ENCODE measurements at places on chromosomes 4 and X.

DNA sequence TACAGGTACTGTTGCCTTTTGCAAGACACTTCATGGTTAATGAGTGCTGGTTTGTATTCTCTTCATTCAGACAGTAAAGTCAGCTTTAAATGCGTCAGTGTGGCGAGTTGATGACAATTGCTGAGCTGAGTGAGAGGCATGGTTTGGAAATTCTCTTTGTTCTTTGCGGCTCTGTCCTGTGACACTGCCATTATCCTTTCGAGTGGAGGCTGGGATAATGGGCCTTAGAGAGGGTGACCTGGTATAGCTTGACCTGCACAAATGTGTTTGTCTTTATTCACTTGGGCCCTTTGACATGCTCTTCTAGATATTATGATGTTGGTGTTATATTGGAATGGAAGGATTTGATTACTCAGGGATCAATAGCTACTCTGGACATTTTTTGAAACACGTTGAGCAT, 208.5 kb upstream of the FAT1 start:
- no peak for DNase-seq

DNA sequence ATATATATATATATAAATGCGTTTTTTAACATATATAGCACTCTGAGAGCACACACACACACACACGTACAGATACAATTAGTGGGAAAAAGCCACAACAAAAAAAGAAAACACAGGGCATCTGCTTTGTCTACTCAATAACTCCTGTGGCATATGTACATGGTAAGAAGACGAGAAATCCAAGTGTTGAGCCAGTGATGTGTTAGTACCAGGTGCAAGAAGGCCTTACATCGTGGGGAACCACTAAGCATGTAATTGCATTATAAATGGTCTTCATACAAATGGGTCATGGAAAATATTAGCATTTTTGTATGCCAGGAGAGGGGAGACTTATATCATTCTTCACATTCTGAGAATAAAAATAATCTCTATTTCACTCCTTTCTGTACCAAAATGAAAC, 62.7 kb upstream of the FAM47B start:
- DNase-seq, result no peak

DNA sequence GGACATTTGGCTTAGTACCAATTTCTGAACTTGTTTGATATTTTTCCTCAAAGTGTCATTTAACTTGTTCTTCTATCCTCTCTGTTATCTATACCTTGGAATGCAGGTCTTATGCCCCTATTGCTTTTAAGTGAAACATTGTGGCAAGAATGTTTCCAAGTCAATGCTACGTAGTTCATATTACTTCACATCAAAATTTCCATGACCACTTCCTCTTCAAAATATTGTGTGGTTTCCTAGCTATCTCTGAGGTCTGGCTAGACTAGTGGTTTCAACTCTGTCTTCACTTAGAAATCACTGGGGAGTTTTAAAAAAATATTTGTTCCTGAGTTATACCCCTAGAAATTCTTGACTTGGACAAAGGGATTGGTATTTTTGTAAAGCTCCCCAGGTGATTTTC, 20.2 kb upstream of the RASGEF1B start:
- DNase-seq, result no peak

DNA sequence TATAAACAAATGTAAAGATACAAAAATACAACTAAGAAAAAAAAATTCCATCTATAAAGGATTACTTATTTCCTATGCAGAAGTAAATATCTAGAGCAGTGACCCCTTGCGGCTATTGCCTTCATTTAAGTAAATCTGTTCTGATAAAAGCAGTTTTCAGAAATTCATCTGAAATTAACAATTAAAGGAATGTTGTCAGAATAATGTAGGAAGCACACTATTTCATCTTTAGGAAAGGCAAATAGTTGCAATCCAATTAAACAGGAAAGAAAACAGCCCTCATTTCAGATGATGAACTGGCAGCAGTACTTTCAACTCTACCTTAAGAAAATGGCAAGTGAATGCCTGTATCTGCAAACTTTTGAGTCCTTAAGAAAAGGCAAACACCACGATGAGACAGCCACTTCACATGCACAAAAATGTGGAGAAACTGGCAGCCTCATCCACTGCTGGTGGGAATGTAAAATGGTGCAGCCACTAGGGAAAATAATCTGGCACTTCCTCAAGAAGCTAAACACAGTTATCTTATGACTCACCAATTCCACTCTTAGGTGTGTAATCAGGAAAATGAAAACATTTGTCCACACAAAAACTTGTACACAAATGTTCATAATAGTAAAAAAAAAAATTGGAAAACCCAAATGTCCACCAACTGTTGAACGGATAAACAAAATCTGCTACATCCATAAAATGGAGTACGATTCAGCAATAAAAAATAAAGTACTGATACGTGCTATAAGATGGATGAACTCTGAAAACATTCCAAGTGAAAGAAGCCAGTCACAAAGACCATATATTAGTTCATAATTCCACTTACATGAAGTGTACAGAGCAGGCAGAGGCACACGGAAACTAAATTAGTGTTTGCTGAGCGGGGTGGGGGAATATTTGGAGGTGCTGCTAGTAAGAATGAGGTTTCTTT, 2.0 kb upstream of the THAP9 start:
- no peak for DNase-seq

DNA sequence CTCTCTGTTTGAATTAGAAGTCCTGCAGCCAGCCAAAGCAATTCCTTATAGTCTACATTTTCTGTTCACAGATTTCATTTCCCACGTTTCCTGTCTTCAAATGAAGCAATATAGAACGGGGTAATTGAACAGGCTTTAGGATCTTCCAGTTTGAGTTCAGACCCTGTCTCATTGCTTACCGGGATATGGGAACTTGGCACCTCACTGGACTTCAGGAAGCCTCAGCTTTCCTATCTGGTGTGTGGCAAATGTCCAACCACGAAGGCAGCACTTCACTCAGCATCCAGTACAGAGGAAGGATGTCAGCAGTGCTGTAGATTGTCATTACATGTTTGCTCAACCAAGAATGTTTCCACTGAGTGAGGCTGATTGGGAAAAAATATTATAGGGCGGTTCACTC, 271.1 kb upstream of the ZFP42 start:
- no peak for DNase-seq

GRCh38 chr4:159425737-159426305, 322.9 kb downstream of the RAPGEF2 start:
- DNase-seq, result no peak

DNA sequence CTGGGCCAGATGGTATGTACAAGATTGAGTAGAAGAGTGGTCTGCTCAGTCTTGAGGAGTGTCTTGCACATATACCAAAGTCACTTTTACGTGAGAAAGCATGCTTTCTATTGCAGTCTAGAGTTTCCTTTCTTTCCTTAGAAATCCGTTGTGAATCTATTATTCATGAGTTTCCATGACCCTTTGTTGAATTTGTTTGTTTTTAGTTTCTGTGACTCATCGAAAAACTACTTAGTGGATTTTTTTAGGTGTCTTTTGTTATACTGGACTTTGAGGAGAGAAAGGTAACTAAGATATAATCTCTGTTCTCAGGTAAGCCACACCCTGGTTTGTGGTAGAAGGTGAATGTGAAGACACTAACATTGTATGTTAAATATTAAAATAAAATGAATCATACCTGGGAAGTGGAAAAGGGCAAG, 23.0 kb downstream of the GALNT7 start:
- no peak for DNase-seq

DNA sequence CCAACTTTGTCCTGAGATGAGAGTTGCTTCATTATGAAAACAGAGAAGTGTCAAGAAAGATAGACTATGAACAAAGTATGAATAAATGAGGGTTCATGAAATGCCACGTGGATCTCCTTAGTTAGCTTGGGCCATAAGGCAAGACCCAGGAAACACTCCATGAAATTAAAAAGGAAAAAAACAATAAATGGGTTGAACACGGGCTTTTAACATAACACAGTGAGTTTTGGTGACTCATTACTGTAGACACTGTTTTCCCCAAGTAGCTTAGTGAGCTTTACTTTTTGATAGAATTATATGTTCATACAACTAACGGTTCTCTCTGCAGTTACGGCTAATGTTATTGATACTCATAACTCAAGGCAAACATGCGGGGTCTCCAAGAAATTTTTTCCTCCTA, 265.0 kb downstream of the DHX15 start:
- DNase-seq, result no peak

DNA sequence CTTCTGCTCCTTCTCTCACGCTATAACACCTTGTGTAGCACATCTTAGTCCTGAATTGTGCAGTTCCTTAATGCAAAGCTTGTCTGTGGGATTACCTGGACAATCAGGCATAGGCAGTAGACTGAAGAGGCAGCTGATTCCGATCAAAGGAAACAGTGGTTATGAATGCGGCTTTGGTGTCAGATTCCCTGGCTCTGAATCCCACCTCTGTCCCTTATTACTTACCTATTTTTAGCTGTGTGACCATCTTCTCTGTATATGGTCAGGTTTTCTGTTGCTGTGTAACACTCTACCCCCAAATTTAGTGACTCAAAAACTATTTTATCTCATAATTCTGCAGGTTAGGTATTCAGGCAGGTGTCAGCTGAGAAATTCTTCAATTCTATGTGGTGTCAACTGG, 3.2 kb downstream of the ZBTB49 start:
- no peak for DNase-seq

- DNase-seq, result no peak
These were observed 71.8 kb downstream of the SUPT20HL2 start for GRCh38 chrX:24241822-24242648.

DNA sequence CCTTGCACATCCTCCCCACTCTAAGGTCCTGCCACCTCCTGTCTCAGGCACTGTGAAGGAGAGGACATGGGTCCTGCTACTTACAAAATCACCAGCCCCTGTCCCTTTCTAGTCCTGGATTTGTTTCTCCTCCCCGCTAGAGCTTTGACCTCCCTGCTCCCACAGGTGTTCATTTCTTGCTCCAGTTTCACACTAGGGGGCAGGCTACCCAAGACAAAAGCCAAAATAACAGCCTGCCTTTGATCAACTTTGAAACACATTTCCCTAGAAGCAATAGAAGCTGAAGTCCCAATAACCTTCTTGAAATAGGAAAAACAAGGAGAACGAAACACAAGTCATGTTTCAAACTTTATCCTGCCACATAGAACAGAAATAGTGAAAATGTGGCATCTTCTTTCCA, 164.4 kb downstream of the QDPR start:
- peak; percentile 37 for DNase-seq

GRCh38 chr4:67684839-67685531, 16.0 kb downstream of the UBA6 start:
- no peak for DNase-seq

- DNase-seq, result no peak
These were observed 79.3 kb downstream of the RASL11B start for GRCh38 chr4:52941450-52941849.

DNA sequence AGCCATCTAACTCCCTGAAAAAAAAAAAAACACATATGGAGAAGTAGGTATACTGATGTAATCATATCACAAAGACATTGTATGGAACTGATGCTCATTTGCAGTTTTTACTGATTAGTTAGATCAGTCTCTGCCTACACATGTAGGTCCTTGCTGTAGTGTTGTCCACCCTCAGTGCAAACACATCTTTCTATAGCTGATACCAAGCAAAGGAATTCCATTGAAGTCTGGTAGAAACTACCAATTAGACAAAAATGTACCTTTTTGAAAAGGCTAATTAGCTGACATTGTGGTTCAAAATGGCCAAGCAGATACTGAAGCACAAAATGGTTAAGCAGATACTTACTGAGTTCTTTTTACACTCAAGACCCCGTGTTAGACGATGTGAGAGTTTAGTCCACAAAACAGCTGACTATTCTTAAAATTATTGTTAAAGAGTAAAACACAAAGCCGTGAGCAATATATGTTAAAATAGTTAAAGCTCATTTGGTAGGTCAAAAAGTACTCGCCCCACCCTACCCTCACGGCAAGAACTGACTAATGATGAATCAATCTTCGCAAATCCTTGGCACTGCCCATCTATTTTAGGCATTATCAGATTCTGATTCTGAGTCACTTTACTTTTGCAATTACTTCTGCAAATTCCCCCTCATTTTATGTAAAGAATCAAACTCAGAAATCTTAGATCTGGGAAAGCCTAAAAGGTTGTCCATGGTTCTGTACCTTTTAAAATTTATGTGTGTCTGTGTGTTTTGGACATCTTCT, 40.4 kb downstream of the COL4A6 start:
- DNase-seq, result no peak

DNA sequence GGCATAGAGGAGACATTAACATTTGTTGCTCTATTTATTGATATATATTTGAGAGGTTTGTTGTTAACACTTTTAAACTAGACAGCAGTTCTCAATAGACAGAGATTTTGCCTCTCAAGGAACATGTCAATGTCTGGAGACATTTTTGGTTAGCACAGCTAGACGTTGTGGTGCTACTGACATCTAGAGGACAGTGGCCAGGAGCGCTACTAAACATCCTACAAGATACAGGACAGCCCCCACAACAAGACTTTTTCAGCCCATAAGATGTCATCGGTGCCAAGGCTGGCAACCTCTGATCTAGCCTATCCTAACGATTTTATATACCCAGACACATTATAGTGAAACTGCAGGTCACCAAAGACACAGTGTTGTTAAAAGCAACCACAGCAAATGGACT, 18.4 kb upstream of the CTSO start:
- no peak for DNase-seq

DNA sequence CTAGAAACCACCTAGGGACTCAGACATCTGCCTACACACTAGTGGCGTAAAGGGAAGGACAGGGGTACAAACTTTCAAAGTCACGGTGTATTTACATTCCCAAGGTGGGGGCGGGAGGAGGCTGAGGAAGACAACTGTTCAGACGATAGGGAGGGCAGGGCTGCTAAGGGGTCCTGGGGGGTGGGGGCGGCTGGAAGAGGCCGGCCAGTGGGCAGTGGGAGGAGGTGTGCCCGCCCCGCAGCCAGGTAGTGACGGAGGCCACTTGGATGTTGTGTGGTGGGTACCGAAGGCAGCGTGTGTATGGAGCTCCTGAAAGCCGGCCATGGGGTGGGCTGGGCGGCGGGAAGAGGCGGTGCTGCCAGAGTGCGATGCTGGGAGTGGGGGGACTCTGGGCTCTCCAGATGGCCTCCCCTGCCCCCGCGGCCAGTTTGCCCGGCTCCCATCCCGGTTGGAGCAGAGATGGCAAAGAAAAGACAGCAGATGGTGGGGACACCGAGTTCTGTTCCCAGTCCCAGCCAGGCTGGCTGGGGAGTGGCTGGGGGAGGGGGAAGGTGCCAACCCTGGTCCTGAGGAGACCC, 24.2 kb downstream of the L1CAM start:
- DNase-seq, result no peak

- DNase-seq, result no peak
These were observed 93.3 kb upstream of the SCML1 start for GRCh38 chrX:17644001-17644400.

DNA sequence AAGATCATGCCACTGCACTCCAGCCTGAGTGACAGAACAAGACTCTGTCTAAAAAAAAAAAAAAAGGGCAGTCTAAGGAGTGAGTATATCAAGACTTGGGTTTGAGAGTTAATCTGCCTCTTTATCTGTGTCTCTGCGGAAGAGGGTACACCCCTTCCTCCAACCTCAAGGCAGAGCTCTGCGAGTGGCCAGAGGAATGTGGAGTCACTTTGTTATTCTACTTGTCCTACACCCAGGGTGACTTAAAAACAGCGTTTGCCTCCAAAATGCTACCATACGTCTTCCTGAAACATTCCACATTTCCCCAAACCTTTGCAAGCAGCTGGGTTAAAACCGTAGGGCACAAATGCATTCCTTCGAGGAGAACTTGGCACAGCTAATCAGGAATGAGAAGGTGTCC, 199.9 kb downstream of the SHOX start:
- DNase-seq, result no peak
